Stimulated activated CD4-positive, alpha-beta T cell treated with anti-CD3 and anti-CD28 coated beads, Interleukin-15, amount 100 ng/mL, for 1 hour (primary cell): ENCODE measurements at places on chromosomes 6 and 20.

DNA sequence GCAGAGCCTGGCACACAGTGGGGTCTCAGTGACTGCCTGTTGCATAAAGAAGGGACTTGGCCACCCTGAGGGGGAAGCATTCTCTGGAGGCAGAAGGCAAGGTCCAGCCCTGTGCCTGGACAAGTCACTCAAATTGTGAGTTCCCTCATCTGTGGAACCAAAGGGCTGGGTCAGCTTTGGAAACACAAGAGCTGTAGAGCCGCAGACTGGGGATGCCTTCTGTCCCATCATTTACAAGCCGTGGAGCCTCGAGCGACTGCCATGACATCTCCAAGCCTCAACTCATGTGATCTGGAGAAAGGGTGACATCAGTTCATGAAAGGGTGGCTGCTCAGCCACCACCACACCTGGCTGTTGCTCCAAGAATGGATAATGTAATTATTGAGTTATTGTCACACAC lies 20.4 kb upstream of the SIRPD start:
- no peak for DNase-seq

DNA sequence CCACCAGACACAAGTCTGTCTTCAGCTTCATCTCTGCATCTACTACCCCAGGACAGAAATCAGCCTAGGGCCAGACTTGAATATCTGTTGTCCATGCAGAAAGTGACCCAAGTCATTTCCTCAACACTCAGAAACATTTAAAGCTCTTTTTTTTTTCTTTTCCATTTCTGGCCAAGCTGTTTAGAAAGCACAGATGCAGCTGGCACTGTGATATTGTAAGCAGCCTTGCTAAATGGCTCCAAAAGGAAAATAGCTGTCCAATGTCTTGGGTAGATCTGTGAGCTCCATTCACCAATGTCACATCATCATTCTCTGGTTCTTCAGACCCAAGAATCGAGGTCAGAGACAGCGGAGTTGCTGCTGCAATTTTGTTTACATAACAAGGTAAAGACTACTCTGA lies 174.2 kb downstream of the PDE7B start:
- DNase-seq: no peak

GRCh38 chr6:21586740-21587178 lies 6.8 kb upstream of the SOX4 start:
- no peak for DNase-seq

GRCh38 chr6:111367393-111368088 lies 115.5 kb downstream of the REV3L start:
- no peak for DNase-seq

DNA sequence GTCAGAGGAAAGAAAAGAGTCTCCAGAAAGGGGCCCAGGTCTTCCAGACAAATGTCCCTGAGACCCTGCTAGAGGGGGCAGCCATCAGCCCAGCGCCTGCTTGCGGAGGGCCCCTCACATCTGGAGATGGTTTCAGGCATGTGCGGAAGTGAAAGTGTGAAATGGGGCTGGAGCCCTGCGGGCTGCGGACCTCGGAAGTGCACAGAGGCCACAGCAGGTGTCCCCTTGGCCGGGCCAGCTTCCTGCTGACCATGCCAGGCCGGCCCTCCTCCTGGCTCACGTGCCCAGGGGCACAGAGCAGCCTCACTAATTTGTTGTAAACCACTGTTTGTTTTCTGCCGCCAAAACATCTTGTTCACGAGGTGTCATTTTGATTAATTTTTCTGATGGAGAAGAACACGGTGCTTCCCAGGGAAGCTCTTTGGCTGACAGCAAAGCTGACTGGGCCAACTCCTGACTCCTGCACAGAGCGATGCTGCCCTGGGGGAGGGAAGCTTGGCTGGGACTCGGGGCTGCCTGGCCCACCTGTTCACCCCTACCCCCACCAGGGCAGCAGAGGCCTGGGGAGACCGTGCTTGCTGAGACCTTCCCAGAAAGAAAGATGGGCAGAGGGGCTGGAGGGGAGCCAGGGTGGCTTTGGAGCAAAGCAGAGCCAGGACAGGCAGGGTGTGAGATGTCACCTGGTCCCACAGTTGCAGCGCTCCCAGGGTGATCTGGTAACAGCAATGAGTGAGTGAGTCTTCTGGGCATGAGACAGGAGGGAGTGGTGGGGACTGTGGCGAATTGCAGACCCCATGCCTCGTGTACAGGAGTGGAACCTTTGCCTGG lies 54.2 kb downstream of the BCAS4 start:
- no peak for DNase-seq

DNA sequence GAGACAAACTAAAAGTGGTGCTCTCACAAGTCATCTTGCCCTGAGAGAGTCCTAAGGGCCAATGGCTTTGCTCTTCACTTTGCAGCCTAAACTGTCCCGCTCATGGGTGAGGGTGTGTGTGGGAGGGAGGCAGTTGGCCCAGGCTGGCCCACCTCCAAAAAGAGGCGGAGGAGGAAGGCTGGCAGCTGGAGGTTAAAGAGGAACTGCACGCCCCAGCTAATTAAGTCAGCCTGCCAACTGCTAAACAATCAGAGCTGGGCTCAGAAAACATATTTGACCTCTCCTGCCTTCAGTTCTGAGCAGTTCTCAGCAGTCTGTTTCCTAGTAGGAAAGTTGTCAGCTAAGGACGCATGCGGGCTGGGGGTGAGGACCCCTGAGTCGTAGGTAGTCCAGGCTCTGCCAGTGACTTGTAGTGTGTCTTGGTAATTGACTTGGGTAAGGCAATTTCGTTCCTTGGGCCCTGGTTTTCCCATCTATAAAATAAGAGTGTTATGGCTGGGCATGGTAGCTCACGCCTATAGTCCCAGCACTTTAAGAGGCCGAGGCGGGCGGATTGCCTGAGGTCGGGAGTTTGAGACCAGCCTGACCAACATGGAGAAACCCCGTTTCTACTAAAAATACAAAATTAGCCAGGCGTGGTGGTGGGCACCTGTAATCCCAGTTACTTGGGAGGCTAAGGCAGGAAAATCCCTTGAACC lies 17.0 kb downstream of the GSS start:
- DNase-seq: no peak

DNA sequence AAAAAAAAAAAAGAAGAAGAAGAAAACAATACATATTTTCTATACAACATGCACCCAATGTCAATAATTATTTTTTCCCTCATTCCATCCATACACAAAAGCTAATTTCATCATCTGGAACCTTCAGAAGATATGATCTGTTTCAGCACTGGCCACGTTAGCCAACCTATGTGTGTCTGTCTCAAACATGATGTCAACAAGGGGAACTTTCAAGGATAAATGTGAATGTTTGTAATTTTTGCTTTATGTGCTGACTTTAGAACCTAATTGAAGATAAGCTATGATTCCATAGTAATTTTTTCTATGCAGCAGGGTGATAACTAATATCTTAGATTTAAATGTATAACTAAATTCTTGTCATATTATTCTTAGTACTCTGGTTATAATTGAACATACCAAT lies 37.9 kb downstream of the IPCEF1 start:
- no peak for DNase-seq

DNA sequence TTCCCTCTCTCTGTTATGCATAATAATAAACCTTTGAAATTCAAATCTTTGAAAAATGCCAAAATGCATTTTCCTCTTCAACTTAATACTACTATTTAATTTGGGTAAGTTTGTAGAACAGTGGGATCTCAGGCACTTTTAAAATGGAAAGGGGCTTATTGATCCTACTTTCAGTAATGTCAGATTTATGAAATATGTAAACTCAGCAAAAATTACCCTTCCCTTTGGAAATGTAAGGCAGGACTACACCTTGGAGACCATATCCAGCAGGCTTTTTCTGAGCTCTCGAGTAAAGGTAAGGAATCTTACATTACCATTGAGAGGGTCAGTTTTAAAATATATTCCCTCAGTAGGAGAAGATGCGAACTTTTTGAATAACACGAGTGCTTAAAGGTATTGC lies 149.0 kb downstream of the LAMP5 start:
- DNase-seq: no peak

DNA sequence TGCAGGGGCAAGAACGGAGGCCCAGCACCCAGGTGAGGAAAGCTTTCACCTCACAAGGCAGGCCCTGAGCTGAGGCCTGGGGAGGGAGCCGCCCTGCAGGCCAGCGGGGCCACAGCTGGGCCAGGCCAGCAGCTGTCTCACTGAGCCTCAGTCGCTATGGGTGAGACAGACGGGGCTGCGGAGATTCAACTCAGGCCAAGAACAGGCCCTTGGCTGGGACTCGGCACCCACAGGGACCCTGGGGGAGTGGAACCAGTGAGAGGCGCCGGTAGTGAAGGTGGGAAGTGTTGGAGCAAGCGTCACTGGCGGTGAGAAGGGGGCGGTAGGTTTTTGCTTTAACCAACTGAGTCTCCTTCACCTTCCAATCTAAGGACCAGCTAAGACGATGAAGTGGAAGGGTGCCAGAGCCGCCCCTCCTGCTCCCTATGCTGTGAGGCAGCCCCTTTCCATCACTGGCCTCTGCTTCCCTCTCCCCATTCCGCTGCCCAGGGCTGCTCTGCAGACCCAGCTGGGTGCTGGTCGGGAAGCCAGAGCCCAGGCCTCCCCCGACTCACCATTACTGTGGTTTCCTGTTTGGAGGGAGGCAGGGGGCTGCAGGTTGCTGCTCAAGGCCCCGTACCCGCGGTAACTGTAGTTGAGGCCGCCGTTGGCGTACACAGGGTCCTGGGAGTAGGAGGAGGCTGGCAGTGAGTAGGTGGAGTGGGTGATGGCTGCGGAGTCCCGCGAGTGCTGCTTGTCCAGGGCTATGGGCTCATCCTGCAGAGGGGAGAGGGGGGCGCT lies 93.7 kb downstream of the ASXL1 start:
- no peak for DNase-seq

DNA sequence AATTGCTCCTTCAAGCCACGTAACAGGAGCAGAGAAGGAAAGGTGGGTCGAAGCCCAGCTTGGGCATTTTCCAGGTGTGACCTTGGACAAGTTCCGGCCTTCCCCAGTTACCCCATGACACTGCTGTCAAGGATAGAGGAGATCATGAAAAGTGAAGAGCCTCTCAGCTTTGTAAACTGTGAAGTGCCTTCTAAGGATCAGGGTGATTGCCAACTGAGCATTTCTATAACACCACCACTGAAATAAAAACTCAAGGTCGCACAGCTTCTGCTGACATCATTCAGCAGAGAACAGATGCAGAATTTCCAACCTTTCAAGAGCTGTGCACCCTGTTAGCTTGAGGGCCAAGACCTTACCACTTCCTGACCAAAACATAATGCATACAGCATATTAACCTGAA lies 24.0 kb upstream of the ZMYND8 start:
- no peak for DNase-seq

DNA sequence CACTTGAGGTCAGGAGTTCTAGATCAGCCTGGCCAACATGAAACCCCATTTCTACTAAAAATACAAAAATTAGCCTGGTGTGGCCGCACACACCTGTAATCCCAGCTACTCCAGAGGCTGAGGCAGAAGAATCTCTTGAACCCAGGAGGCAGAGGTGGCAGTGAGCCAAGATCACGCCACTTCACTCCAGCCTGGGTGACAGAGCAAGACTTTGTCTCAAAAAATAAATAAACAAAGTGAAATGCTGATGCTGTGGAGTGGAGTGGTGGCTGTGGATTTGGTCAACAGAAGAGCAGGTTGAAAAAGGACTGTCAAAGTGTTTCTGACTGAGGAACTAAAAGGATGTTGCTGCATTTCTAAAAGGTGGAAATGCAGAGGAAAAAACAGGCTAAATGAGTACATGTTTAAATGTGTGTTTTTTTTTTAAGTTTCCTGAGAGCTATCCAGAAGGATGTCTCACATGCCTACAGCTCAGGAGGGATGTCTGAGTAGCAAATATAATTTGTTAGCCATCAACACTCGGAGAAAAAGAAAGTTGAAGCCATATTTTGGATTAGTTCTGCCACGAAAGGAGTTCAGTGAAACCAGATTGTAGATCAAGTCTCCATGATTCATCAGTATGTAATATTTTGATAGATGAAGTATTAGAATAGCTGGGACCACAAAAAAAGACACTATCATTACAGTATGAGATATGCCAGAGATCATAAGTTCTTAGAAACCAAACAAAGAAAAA lies 621.1 kb upstream of the ADGRB3 start:
- no peak for DNase-seq

DNA sequence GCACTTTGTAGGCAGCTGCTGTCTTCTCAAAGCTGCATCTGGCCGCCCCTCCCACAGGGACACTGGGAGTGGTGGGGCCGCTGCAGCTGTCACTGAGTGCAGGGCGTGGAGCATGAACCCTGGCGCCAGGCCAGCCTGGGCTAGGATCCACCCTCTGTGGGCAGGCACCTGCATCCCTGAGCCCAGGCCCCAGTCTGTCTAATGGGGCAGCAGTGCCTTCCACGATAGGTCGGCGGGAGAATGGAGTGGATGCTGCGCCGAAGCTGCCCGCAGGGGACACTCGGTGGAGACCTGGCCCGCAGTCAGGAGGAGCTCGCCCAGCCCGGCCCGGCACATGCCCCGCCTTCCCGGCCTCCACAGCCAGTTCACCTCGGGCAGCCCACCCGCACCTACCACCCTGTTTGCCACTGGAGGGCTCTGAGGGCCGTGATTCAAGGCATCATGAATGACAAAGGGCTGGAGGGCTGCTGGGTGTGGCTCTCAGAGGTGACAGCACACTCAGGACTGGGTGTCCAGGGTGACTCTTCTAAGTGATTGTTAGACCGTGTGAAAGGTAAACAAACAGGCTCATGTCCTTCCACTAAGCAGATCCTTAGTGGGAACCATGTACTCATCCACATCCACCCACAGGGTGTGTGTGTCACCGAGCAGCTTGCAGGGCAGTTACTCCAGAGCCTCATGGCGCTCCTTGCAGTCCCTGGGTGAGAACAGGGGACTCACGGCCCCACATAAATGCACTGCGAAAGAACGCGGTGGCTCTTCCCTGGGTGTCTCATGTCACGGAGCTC lies 133.9 kb downstream of the AGPAT4 start:
- DNase-seq: no peak

DNA sequence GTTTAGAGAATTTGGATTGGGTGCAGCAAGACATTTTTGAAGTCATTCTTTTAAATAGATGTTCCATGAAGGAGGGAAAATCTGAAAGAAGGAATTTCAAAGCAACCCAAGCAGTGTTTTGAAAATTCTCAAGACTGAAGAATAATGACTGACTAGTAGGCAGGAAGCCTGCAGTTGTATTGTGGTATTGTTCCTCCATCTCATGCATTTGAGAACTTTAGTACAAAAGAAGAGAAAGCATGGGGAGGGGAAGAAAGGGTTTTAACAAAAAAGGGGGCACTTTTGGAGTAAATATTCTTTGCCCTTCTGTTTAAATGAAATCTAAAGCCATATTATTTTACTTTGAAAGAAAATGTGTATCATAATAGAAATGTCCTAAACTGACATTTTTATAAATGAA lies 6.6 kb downstream of the NCOA3 start:
- no peak for DNase-seq

DNA sequence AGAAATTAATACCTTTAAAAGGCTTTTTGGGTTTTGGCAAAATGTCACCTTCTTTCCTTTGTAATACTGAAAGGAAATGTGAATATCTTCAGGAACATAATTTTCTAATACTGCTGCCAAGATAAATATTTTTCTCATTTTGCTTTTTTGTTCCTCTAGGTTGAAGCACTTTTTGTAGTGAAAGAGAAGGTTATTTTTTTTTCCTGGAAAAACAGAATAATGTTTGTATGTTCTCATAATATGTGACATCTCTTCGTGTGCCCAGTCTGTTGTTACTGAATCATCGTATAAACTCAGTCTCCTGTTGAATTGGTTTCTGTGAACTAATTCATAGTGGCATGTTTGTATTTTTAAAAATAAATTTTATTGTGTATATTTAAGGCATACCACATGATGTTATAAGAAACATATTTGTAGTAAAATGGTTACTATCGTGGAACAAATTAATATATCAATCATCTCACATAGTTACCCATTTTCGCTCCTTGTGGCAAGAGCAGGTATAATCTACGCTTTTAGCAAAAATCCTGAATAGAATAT lies 74.4 kb downstream of the SH3BGRL2 start:
- no peak for DNase-seq
